ENCODE measurements at places on chromosomes 7 and 10.

- DNase-seq, result no peak
Measured at GRCh38 chr10:43258211-43258561, 8.7 kb downstream of the RASGEF1A start.

GRCh38 chr10:22244001-22244400 lies 26.2 kb upstream of the EBLN1 start:
- peak; percentile 19 for DNase-seq

DNA sequence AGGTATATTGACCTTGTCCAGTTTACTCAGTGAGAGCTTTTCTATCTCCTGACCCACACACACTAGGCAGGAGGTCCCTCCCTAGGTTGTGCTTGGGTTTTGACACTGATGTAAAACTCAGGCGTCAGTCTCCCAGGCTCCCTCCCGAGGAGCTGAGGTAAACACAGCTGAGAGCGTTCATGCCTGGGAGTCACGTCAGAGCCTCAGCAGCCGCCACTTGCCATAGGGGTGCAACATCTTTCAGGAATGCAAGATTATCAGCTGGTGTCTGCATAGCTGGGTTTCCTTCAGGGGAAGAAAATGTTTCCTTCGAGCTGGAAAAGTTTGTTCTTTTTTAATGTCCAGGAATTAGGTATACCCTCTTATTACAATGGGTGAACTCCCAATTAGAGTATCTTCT lies 70.6 kb downstream of the FGFR2 start:
- no peak for DNase-seq

GRCh38 chr7:5677538-5678294 lies 103.7 kb downstream of the RNF216 start:
- DNase-seq, result peak; percentile 64

- DNase-seq, result no peak
Measured at GRCh38 chr10:112209684-112210131, 26.1 kb upstream of the GPAM start.

DNA sequence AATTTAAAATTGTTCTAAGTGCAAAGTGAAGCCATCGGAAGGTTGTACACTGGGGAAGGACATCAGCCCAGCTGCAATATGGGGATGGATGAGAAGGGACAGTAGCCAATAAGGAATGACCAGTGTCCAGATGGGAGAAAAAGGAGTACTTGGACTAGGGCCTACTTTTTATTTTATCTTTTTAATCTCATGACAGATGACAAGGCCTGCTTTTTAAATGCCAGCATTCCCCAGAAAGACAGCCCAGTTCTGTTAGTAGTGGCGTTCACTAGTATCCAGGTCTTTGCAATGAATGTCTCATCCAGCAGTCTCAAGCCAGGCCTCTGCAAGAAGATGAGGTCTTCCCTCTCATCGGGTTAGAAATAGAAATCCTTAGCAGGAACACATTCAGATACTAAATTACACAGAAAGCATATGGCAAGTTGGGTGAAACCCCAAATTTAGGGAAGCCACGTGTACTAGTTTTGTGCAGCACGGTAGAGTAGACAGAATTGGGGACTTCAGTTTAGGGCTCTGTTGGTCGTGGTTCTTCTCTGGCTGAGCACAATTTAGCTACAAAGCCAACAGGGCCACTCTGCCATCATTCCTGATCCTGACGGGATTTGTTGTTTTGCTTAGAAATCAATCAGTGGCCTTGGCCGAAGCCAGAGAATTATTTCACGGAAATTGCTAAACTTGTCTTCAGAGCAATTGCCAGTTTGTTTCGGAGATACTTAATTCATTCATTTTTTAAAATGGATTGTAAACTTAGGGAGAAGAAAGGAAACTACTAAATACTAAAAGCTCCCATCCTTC lies 227.8 kb downstream of the ARHGAP21 start:
- DNase-seq, result no peak

DNA sequence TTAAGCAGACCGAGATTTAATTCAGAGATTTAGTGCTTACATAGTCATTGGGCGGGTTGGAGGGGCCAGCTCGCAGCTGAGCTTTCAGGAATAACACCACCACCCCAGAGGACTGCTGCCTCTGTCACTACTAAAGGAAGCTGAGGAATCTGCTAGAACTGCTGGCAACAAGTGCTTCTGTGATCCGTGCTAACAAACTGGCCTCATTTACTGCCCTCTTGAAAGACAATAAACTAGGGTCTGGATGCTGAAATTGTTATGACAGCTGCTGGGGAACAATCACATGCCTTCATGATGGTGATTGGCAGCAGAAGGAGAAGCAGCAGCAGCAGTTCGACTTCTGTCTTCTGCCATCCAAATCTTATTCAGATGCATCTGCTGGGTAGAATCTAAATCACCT lies 285.5 kb upstream of the TAC1 start:
- no peak for DNase-seq

- no peak for DNase-seq
Measured at GRCh38 chr7:122689346-122690109, 9.4 kb downstream of the RNF133 start.

DNA sequence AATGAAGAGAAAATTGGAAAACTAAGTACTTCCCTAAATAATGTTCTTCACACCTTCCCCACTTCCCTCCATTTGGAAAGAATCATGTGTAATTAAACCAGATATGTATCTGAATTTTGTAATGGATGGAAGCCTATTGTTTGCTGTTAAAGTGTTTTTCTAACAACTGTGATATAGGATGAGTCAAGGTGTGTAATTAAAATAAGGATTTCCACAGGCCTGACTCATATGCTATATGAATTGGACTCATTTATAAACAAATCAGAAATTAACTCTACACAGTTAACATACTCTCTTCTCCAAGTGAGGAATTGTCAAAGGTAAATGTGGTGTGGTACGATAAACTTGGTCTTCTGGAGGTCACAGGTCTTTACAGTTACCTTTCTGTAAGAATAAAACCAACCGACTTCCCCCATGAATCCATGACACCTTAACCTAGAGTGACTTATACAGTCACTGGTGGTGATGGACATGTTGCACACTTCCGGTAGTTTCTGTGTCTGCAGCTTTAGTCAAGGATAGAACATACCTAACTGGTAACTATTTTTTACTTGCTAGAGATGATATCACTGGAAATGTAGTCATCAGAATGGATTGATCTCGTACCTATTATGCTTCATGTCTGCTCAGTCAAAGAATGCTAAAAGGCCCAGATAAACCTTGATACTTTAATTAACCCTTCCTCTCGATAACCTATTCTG lies 12.8 kb downstream of the PNLIPRP3 start:
- DNase-seq, result no peak

- DNase-seq, result no peak
Measured at GRCh38 chr7:126589068-126589684, 663.6 kb downstream of the GRM8 start.

DNA sequence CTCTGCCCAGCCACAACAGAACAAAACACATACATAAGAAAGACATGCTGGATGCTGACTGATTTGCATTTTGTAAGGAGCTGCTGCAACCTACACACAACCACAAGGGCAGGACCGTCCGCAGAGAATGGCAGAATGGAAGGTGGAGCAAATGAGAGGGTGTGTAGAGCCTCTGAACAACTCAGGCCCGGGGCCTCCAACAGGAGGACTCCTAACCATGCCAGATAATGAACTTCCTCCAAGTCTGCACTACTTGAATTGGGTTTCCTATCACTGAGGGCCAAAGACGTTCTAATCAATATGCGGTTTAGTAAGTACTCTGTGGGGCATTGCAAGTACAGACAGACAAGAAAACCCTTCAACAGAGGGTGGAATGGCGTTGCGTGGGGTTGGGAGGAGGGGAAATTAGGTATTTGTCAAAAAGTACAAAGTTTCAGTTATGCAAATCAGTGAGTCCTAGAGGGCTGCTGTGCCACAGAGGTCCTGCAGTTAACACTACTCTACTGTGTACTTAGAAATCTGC lies 14.6 kb downstream of the VOPP1 start:
- no peak for DNase-seq

GRCh38 chr10:49656845-49657493 lies 22.5 kb upstream of the C10orf53 start:
- DNase-seq, result no peak

DNA sequence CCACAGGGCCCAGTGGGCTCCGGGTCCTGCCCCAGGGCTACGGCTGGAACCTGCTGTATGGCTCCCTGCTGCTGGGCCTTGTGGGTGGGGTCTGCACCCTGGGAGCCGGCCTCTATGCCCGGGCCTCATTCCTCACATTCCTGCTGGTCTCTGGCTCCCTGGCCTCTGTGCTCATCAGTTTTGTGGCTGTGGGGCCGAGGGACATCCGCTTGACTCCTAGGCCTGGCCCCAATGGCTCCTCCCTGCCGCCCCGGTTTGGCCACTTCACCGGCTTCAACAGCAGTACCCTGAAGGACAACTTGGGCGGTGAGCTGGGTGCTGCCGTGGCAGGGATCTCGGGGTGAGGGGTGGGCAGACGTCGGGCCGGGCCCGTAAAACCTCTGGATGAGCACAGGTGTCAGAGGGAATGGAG lies 4.4 kb downstream of the SLC12A9 start:
- DNase-seq, result no peak

DNA sequence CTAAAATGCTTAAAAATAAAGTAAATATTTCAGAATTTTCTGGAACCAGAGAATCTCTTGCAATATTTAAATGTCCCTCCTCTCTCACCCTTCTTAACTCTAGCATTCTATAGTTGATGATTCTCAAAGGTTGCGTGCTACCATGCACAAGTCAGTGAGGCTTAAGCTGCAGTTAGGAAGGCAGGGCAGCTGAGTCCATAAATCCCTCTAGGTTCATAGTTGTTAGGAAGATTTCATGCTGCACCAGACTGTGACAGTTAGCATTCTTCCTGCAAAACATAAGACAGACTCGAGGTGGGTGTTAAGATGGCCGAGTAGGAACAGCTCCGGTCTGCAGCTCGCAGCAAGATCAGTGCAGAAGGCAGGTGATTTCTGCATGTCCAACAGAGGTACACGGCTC lies 70.6 kb downstream of the MET start:
- no peak for DNase-seq

DNA sequence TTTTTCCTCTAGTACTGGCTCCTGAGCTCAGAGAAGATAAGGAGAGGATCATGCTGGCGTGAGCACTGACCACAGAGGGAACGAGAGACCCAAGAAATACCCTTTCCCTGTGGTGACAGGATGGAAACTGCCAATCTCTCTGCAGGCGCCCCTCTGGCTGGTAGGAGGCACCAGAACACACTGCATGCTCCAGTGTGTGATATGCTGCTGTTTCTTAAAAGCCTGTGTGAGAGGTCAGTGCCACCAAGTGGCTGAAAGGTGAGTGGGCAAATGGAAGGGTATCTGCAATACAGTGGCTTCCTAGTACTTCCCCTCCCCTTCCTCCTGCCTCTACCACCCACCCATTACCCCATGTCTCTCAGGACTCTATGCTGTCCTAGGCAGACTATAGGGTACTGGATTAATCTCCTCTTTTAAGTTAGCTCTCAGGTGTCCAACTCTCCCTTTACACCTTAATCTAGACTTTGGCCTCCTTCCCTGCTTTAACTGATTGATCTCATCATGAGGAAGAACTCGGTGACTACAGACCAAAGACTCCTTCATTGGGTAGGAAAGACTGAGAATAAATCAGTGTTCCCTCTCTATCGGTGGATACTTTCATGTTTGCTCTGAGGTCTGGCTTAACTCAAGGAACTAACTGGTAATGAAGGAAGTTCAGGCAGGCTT lies 283.6 kb downstream of the ADRA2A start:
- DNase-seq, result no peak

GRCh38 chr10:110023785-110024465 lies 16.1 kb downstream of the ADD3 start:
- DNase-seq, result no peak

DNA sequence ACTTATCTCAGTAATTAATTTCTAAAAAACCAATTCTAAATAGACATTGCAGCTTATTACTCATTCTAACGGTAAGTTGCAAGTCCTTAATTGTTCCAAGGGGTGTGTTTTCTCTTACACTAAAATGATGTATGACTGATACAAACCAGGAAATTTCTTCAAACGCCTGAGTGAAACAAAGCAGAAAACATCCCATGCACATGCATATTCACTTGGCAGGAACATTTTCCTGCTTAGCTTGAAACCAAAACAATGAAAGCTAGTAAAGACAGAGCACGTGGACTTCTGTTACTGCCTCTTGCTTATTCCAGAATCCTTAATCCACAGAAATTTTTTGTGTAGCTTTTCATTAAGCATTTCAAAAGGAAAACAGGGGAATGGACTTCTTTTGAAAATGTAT lies 187.7 kb downstream of the MTERF1 start:
- DNase-seq, result no peak

GRCh38 chr7:35987016-35987415 lies 166.0 kb upstream of the EEPD1 start:
- DNase-seq, result no peak

DNA sequence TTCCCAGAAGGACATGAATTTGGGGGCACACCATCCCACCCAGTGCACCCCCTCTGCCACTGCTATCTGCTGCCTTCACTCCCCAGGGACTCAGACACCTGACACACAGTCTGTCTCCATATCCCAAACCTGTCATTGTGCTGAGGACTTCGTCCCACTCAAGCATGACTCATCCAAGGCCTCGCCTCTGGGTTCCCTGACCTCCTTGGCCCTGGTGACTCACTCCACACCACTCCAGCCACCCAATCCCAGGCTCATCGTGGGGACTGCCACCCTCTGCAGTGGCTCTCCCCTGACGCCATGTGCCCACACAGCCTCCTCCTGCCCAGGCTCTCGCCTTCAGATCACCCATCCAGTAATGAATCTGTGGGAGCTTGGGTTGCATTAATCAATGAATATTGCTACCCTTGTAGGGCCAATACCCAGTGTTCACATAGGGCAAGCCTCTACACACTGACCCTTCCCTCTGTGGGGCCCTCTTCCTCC lies 6.6 kb upstream of the INSIG1 start:
- no peak for DNase-seq

GRCh38 chr7:91898240-91898992 lies 17.9 kb upstream of the MTERF1 start:
- DNase-seq, result no peak

DNA sequence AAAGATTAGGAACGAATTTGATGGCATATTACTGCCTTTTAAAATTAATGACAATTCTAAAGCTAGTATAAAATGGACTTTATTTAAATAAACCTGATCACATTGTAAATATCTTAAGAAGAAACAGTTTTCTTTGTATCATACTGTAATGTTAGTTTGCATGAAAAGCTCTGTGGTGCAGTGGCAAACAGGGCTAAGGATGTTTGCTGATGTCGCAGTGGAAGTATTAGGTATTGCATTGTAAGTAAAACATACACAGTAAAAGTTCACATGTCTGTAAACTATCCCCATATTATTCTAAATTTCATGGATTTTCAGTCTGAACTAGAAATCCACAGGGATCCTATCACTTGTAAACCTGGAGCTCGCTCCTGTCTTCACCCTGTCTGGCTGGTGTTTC lies 252.6 kb upstream of the ZNF32 start:
- DNase-seq, result no peak

- DNase-seq, result no peak
Measured at GRCh38 chr10:78215645-78216044, 182.0 kb downstream of the RPS24 start.

- DNase-seq, result no peak
Measured at GRCh38 chr10:4310172-4310571, 515.8 kb upstream of the AKR1E2 start.

GRCh38 chr10:132514821-132515520 lies 22.6 kb upstream of the INPP5A start:
- DNase-seq, result peak; percentile 11

Measured in CD4-positive, alpha-beta T cell treated with Interleukin-4 for 1 hour (primary cell).